Naive thymus-derived CD4-positive, alpha-beta T cell (primary cell): ENCODE measurements at places on chromosomes 11 and 22.

DNA sequence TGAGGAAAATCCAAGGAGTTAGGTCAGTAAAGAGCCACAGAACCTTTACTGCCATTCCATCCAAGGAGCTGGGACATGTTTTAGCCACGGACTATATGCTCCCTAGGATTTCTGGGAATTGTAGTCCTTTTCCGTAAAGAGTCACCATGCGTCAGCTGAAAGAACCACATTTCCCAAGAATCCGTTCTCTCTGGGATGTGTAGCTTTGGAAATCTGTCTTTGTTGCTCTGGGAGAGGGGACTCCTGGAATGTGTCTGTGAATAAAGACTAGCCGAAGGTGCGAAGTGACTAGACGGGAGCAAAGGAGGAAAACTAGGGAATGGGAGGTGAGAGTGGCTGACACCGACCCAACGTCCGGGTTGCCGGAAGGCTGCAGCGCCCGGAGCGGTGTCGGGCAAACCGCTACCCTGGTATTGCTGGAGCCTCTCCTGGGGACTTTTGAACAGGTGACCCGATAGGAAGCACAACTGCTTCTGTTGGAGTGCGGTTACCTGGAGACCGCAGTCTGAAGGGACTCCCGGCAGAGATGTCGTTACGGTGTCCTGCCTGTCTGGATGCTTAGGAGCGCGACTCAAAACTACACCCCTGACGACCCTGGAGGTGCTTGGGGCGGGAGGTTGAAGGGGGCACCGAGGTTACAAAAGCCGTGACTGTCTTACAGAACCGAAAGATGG lies at the start of gene IFTAP:
Gene IFTAP (plus strand): TSS at position 187 of the 674 bp plus-strand sequence. CDS start 15,602 bp downstream, outside the sequence.
- peak; percentile 18 for DNase-seq

DNA sequence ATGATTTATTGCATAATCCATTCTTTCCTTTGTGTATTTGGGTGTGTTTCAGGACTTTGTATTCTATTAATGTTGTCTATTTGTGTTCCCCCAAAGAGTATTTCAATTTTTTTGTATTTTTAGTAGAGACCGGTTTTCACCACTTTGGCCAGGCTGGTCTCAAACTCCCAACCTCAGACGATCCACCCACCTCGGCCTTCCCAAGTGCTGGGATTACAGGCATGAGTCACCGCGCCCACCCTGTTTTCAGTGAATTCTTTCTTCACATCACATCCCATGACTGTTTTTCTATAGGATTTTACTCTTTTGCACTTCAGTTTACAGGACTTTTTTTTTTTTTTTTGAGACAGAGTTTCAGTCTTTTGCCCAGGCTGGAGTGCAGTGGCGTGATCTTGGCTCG lies 46.3 kb downstream of the RBX1 start:
- no peak for DNase-seq

DNA sequence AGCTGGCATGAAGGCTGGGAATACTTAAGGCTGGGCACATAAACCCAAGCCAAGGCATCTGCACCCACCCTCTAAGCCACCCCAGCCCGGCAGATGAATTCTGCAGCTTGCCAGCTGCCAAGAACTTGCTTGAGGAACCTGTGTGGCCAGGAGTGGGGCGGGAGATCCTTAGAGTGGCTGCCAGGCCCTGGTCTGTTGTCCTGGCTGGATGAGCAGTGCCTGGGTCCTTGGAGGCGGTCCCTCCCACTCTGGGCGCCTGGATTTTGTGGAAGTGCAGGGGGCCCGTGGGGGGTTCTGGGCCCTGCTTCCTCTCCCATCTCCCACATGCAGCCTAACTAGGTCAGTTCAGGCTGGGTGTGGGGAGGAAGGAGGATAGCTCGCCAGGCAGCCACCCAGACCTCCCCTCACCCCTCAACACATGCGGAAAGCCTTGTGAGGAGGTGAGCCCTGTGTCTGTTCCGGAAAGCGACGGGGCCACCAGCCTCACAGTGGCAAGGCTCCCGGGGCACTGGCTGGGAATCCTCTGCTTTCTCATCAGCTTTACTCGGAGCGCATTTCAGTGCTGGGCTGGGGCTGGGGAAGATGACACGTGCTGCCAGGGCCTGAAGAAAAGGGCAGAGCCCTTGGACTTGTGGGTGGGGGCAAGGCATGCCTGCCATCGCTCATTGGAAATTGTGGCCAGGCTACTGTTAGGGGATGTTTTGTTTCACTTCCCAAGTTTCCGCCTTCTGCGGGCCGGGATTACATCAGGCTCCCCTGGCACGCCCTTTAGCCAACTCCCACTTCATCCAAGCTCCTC lies 8.4 kb downstream of the DAGLA start:
- no peak for DNase-seq

DNA sequence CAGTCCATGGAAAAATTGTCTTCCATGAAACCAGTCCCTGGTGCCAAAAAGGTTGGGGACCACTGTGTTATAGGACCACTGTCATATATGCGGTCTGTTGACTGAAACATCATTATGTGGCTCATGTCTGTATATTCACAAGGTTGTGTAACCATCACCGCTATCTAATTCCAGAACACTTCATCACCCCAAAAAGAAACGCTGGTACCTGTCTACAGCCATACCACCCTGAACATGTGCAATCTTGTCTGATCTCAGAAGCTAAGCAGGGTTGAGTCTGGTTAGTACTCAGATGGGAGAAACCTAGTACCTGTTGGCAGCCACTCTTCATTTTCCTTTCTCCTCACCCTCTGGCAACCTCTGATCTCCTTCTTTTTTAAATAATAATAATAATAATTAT lies 12.9 kb upstream of the PIK3IP1 start:
- no peak for DNase-seq

DNA sequence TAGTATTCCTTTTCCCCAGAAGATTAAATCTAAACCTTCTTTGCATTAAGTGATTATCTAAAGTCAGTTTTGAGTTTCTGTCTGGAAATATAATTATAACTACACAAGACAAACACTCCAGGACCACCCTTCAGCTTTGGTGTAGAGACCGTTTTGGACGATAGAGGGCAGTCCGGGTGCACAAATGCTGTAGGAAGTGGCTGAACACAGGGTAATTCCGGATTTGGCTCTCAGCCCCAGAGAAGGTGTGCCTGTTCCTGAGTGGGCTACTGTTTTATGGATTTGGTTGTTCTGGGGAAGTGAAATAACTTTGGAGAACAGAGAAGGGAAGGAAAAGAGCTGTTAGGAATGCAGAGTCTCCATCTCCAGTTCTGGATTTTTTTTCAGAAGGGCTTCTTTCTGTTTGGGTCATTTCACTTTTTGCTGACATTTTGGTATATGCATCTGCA lies 14.8 kb downstream of the EXT2 start:
- peak; percentile 45 for DNase-seq

- no peak for DNase-seq
Measured at GRCh38 chr11:113567867-113568544, 92.8 kb upstream of the DRD2 start.

DNA sequence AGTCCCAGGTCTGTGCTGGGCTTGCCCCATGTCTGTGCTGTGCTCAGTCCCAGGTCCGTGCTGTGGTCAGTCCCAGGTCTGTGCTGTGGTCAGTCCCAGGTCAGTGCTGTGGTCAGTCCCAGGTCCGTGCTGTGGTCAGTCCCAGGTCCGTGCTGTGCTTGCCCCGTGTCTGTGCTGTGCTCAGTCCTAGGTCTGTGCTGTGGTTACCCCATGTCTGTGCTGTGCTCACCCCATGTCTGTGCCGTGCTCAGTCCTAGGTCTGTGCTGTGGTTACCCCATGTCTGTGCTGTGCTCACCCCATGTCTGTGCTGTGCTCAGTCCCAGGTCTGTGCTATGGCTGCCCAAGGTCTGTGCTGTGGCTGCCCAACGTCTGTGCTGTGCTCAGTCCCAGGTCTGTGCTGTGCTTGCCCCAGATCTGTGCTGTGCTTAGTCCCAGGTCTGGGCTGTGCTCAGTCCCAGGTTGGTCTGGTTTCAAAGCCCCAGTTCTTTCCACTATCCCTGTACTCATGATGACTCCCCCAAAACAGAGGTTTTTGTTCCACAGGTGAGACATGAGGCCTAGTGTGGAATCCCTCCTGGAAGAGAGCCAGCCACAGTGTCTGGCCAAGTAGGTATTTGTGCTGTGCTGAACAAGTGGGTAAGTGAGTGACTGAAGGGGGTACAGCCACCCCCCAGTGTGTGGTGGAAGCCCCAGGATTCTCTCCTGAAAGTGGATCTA lies 34.8 kb downstream of the IRAG1 start:
- no peak for DNase-seq

- DNase-seq, result no peak
Measured at GRCh38 chr11:113338730-113339129, 24.3 kb downstream of the TTC12 start.

DNA sequence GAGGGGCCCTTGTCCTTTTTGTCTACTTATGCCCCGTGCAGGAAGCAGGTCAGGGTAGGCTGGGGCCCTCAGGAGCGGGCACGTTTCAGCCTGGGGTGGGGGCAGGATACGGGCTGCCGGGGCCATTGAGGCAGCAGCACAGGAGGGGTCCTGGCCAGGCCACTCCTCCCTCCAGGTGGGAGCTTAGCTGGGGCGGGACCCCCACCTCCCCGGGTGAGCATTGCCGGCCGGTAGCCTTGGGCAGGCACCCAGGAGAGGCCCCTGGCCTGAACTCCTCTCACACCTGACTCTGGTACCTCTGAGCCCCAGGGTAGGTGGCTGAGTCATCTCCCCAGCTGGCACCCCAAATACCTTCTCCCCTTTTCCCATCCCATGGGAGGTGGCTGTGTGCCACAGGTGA lies 5.0 kb upstream of the MUC6 start:
- DNase-seq, result no peak

DNA sequence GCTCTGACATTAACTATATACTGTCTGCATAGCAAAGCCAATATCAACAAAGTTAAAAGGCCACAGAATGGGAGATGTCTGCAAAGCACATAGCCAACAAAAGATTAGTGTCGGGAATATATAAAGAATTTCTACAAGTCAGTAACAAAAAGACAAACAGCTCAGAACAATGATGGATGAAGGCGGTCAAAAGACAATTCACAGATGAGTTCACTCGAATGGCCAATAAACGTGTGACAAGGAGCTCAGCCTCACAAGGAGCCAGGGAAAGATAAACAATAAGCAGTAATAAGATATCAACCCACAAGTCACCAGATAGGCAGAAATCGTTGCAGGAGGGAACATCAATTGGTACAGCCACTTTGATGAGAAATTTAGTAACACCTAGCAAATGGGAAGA lies 106.0 kb upstream of the ISX start:
- no peak for DNase-seq

- no peak for DNase-seq
Measured at GRCh38 chr11:8871962-8872361, 39.0 kb upstream of the AKIP1 start.

DNA sequence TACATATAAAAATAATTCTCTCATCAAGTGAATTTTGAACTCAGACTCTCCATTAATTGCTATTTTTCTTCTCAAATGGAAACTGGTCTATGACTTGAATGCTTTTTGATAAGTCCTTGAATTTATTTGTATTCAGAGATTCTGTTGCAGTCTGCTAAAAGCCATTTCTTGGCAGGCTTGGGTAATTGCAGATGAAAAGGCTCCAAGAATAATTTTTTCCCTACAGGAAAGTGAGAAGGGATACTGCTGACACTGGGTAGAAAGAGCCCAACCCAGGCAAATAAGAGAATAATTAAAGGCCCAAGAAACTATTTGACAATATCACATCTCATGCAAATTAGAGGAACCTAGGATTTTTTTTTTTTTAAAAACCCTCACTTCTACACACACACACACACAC lies 246.5 kb upstream of the DDI1 start:
- no peak for DNase-seq

- no peak for DNase-seq
Measured at GRCh38 chr22:44955102-44955501, 54.7 kb downstream of the PHF21B start.

DNA sequence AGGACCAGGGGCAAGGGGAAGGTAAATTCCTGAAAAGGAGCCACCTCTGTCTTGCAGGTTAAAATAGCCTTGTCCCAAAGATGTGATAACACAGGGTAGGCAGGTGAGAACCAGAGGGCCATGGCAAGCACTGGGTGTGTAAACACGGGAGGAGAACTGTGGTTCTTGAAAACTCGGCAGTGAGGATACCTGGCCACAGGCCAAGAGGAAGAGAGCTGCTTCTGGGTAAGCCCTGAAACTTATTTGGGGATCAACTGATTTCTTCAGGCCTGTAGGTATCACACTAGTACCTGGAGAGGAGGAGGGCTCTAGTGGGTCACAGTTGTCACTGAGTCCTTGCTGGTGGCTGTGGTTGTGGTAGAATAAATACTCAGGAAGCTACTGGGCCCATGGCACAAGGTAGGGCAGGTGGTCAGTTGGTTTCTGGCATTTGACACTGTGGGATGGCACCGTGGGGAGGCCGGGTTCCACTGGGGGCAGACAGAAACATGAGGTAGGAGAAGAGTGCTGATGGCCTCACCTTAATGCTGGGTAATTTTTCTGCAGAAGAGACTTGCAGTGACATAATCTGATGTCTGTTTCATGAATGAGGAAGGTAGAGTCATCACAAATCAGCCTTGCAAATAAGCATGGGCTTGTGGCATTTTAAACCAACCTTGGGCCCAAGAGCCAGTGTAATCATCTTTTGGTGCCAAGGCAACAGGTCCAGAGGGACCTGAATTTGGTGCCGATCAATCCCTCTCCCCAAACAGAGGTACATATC lies 22.0 kb downstream of the AMPD3 start:
- no peak for DNase-seq

GRCh38 chr22:17554814-17555213 lies 8.5 kb upstream of the SLC25A18 start:
- DNase-seq, result no peak

- no peak for DNase-seq
Measured at GRCh38 chr11:119816660-119817059, 87.7 kb upstream of the NECTIN1 start.

- DNase-seq, result no peak
Measured at GRCh38 chr11:32143378-32143777, 52.5 kb downstream of the RCN1 start.

GRCh38 chr11:89540826-89541225 lies 49.7 kb upstream of the NOX4 start:
- DNase-seq, result no peak

GRCh38 chr11:129985823-129986222 lies 16.8 kb downstream of the PRDM10 start:
- DNase-seq, result no peak

DNA sequence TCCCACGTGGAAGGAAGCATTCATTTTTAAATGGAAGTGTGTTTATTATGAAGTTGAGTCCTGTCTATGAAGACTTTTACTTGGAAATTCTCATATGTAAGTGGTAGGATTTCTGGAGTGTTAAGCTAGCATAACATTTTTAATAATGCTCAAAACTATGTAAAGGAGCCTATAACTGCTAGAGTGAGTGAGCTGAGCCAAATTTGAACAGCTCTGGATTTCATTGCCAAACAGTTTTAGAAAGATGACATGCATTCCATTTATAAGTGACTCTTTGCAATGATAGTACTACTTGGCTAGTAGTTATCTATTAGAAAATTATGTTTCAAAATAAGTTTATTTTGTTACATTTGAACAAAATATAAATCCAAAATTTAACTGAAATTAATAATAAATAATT lies 721.2 kb downstream of the LUZP2 start:
- DNase-seq, result no peak

DNA sequence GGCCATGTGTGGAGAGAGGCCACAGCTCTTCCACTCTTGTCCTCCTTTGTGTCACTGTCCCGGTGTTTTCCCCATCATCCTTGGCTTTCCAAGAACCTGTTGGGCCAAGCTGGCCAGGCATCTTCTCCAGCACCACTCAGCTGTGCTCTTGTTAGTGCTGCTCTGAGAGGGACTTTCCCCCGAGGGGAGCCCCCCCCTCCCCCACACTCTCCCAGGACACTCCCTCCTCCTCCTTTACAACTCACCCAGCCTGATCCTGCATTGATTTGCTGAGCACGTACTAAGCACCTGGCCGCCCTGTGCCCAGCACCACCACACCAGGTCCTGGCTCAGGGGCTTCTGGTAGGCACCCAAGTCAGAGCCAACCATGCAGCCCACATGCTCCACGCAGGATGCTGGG lies 13.2 kb downstream of the TP53AIP1 start:
- DNase-seq, result no peak
